ENCODE measurements at places on chromosomes 12 and 14. TPM values are rescaled to one million over a fixed set of nuclear protein-coding genes. Genes with fewer than 3 reads are reported as not detected.

Gene POP5
- 99.1 TPM for total RNA-seq

Gene PLXNC1
- total RNA-seq: 1.5 TPM

Gene KRT77
- total RNA-seq: not detected

Gene BCL2L2
- total RNA-seq: 18.3 TPM

Gene SPATS2
- 28.8 TPM for total RNA-seq

Gene ANKS1B
- total RNA-seq: 0.38 TPM

Gene OTOGL
- total RNA-seq: 0.28 TPM

Gene ANG
- total RNA-seq: 10.1 TPM

Gene FOXG1
- under 0.01 TPM for total RNA-seq

Gene MOAP1
- 12.1 TPM for total RNA-seq

Gene CLECL1
- not detected for total RNA-seq

Gene HRK
- under 0.01 TPM for total RNA-seq

Gene RIC8B
- 13.8 TPM for total RNA-seq

Gene RD3L
- total RNA-seq: not detected

Gene MYO1H
- total RNA-seq: not detected

Gene LRTM2
- total RNA-seq: not detected

Gene TCTN2
- total RNA-seq: 9.0 TPM

Gene ATXN2
- total RNA-seq: 21.4 TPM

Gene METAP2
- 57.8 TPM for total RNA-seq

Gene NTF3
- total RNA-seq: 5.4 TPM

Gene PRH1
- total RNA-seq: 18.3 TPM

Gene SLC39A9
- total RNA-seq: 169 TPM

Gene RESF1
- 11.0 TPM for total RNA-seq

Gene MYF6
- not detected for total RNA-seq

Gene SYNDIG1L
- total RNA-seq: under 0.01 TPM

Gene TESPA1
- not detected for total RNA-seq

Gene PIGH
- 16.5 TPM for total RNA-seq

Gene TSPAN11
- total RNA-seq: under 0.01 TPM

Gene A2M
- total RNA-seq: 11.8 TPM

Gene JAG2
- 0.58 TPM for total RNA-seq

Gene NANOG
- total RNA-seq: not detected

Gene LHX5
- total RNA-seq: not detected

Gene TAS2R8
- not detected for total RNA-seq

Gene BTBD7
- total RNA-seq: 20.7 TPM

Gene EPS8
- total RNA-seq: 165 TPM

Gene KRT6A
- total RNA-seq: 1.4 TPM

Gene TTC9
- under 0.01 TPM for total RNA-seq

Gene PRH2
- total RNA-seq: not detected

Gene FAM177A1
- total RNA-seq: 59.8 TPM

Gene RILPL2
- total RNA-seq: 4.2 TPM

Data from regular cardiac myocyte (primary cell).